Cardiac septum (tissue), 1 donor: ENCODE measurements at places on chromosomes 4 and X.

DNA sequence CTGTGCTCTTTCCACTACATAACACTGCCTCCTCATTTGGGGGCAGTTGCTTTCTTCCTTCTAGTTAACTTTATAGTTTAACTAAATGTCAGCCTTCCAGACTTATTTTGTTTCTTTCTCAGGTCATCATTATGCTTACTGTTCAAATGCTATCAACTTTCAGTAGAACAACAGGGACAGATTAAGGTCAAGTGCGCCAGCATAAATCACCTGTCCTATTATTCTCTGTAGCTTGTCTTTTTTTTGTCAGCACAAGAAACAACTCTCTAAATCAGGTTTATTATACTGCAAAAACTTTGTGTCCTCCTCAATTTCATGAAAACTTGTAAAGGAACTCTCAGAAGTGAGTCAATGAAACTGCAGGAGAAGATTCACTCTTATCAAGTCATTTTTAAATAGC, 19.6 kb downstream of the SPANXA2 start:
- no peak for DNase-seq

DNA sequence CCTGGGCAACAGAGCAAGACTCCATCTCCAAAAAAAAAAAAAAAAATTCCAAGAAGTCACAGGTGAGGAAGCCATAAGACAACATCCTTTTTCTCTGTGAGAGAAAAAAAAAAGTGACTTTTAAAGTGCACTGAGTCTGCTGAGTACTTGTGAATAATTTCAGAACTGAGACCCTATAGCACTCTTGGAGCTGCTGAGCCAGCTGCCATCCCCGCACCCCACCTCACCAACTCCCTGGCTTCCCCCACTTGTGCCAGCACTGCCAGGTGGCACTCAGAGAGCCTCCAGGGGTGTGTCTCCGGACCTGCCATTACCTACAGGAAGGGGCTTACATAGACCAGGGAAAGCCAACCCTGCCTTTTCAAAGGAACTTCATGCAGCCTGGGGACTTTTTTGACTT, 39.2 kb upstream of the HS3ST1 start:
- no peak for DNase-seq

GRCh38 chr4:48832571-48832970, 1.7 kb downstream of the OCIAD1 start:
- DNase-seq, result no peak

DNA sequence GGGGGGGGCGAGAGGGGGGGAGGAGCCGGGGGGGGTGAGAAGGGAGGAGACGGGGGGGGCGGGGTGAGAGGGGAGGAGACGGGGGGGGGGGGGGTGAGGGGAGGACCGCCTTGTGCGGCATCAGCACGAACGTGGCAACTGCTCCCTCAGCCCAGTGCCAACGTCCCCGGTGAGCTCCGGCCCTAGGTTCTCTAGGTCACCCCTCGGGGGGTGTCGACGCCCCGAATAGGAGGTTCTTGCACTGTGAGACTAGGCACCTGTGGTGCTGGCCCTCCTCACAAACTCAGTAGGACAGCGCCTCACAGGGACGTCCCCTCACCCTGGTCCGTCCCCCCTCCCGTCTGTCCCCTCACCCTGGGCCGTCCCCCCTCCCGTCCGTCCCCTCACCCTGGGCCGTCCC, 21.5 kb upstream of the GTPBP6 start:
- no peak for DNase-seq

GRCh38 chr4:13922459-13922858, 294.9 kb upstream of the BOD1L1 start:
- DNase-seq, result no peak

- no peak for DNase-seq
Measured at GRCh38 chrX:46792810-46793188, 33.9 kb upstream of the SLC9A7 start.

GRCh38 chrX:10107483-10107882, 49.3 kb upstream of the CLCN4 start:
- DNase-seq, result no peak

DNA sequence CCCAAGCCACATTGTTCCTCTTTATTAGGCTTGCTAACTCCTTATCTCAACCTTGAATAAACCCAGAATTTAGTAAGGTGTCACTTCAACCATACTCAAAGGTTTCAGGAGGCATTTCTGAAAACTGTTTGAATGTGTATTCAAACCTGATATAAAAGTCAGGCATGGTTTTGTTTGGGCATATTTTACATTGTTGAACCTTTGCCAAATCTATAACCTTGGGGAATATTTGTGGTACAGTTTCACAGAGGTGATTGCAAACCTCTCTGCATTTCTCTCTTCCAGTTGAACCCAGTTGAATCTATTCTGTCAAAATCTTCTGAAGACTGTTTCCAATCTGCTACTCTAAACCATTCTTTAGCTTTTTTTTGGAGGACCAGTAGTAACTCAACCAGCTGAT, 409.0 kb downstream of the TECRL start:
- DNase-seq, result no peak

DNA sequence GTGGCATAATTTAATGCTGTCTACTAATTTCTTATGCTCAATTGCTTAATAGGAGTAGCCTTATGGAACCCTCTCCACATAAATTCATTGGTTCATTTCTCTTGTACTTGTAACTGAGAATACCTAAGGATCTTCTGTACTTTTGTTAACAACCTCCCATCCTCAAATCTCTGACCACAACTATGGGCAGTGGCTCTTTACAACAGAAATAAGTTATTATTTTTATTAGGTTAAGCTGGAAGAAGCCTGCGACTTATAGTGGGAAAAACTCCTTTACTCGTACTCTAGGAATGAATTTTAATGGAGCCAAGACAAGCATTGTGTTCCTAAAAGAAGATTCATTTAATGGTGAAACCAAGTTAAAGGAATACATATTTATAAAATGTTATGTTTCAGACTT, 337.1 kb upstream of the CTSO start:
- no peak for DNase-seq

DNA sequence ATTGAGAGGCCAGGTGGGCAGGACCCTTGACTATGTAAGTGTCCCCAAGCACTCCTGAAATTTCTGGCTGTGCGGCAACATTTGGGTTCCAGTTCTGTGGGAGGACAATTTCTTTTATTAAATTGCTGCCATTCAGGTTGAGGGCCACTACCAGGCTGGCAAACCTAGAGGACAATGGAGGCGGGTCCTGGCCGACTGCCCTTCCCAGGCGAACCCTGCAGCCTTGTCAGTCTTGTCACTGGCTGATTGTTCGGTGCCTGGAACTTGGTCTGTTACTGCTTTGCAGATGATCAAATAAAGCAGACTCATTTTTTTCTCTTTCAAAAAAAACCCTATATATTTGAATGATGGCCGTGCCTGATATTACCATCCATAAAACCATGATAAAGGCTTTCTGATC, 6.6 kb upstream of the TMEM128 start:
- no peak for DNase-seq
